ENCODE measurements at places on chromosomes 2 and 18.

DNA sequence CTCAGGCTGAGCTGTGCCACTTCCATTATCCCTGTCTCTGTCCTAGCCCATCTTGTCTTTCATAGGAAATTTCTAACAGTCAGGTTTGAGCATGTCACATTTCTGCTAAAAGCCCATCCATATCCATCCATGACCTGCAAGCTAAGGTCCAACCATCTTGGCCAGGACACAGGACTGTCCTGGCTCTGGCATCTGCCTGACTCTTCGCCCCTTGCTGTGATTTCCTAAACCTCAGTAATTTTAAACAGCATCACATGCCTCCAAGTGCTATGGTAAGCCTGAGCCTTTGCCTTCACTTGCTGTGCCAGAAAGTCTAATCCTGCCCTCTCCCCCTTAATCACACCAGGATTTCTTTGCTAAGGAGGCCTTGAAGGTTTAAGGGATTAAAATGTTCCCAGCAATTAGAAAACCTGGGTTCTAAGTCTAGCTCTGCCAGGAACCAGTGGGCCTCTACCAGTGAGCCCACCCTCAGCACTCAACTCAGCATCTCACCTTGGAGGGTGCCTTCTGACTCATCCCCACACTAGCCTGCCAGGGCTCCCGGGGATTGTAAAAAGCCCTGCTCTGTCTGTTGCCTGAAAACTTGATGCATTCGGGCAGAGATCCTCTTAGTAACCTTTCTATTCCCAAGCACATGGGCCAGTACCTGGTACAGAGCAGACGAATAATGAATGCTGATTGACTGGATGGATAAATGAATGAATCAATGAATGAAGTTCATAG lies 411.0 kb downstream of the LRATD1 start:
- no peak for DNase-seq

- DNase-seq, result no peak
These were observed 635.4 kb downstream of the EPHA4 start for GRCh38 chr2:220936641-220937197.

DNA sequence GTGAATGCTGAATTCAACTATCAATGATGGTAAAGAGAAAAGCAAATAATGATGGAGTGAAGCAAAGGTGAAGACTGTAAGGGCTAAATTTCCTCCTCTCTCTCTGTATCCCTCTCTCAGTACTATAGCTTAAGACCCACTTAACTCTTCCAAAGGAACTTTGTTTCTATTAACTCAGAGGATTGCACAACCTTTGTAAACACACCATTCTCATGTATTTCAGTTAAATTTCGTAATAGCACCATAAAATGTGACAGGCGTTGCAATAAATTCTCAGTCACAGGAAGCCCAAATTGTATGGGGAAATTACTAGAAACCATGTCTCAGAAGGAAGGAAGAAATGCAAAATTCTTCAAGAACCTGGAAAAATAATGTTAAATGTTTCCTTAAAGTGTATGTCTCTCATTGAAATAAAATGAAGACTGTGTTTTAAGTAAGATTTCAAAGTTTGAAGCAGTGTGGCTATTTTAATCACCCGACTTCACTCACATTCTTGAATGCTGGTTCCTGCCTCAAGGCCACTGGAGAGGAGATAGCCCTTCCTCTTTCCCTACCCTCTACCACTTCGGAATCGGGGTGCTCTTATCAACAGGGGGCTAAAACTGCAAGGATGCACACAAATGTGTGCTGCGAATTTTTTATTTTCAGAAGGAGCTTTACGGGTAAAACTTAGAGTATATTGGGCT lies 112.1 kb downstream of the FTCDNL1 start:
- DNase-seq, result no peak

GRCh38 chr2:169422120-169422519 lies 57.2 kb upstream of the BBS5 start:
- no peak for DNase-seq

GRCh38 chr2:80169811-80170594 lies 134.5 kb downstream of the LRRTM1 start:
- DNase-seq, result no peak

DNA sequence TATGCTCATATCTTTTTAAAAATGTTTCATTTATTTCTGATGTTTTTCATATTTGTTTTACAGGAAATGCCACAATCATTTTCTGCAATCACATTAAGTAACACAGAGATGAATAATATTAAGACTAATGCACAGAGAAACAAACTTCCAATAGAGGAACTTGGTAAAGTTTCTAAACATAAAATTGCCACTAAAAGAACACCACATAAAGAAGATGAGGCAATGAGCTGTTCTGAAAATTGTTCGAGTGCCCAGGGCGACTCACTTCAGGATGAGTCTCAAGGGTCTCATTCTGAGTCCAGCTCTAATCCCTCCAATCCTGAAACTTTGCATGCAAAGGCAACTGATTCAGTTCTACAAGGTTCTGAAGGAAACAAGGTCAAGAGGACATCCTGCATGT lies 70.4 kb downstream of the APLF start:
- DNase-seq, result no peak

DNA sequence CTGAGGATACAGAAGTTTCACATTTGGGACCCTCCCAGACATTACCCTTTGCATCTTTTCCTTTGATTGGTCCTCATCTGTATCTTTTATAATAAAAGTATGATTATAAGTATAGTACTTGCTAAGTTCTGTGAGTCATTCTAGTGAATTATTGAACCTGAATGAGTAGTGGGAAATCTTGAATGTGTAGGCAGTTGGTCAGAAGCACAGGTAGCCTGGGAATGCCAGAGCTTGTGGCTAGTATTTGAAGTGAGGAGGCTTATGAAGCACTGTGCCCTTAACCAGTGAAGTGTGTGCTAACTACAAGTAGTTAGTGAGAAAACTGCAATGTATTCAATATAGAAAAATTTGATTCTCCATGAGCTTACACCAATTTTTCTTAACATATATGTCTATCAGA lies 257.6 kb downstream of the GRB14 start:
- no peak for DNase-seq

- DNase-seq, result no peak
These were observed 12.5 kb upstream of the MAL start for GRCh38 chr2:95012881-95013550.

- DNase-seq, result no peak
These were observed 8.3 kb downstream of the ARL5A start for GRCh38 chr2:151819920-151820319.

DNA sequence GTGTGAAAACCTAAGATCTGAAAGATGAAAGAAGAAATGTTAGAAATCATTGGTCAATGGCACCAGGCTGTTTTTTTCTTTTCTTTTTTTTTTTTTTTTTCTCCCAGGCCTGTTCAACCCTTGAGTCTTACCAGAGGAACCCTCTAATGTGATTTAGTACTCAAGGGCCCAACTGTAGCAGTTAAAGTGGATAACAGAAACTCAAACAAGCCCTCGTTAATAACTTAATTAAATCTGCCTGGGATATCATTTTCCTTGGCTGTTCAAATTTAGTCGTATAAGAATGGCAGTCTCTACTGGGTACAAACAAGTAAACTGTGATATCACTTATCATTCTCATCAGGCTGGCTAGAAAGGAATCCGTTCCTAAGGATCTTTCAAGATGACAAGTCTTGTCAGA lies 16.5 kb downstream of the ARL4C start:
- DNase-seq, result no peak

GRCh38 chr2:126778561-126779501 lies 119.9 kb upstream of the TEX51 start:
- no peak for DNase-seq

- no peak for DNase-seq
These were observed 320.4 kb downstream of the CMPK2 start for GRCh38 chr2:6545336-6545735.

- no peak for DNase-seq
These were observed 145.2 kb upstream of the MMADHC start for GRCh38 chr2:149732730-149733290.

DNA sequence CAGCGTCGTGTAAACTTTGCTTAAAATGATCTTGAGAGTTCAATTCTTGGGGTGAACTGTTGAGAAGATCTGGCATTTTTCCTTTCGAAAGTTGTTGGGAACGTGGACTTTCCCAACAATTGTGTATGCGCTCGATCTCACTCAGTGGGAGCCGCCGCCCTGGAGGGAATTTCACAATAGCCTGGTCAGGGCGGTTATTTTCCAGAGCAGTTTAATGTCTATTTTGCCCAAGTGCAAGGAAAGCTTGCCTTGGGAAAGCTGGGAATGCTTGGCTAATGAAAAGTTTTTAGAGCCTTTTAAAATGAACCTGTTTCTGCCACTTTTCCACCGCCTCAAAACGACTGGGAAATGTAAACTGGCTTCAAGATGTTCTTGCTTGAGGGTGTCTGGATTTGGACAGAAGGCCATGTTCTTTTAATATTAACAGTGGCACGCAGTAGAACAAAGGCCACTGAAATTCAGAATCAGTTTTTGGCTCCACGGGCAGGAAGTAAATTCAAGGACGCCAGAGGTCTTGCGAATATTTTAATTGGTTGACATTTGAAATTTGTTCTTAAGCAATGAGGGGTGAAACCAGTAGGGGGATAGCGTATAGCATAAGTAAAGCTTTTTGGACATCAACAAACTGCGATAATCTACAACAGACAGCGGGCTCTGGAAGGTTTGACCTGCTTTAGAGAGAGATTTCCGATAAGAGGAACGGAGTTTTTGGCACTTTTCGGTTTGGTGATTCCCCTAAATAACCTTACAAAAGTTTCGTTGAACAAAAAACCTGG lies 1.2 kb downstream of the CFLAR start:
- DNase-seq, result no peak

DNA sequence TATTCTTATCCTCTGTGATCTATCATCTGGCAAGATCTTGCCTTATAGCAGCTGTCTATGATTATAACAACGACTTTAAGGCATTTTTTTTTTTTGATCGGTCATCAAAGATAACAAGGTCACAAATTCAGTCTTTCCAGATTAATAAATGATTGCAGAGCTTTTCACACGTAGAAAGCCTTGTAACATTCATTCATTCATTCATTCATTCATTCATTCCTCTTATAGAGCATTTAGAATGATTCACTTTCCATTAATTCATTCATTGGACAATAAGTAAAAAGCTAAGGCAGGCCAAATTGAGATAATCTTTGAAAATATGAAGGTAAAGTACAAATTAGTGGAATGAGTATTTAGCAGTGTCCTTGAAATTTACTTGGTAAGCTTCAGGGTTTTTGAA lies 223.7 kb downstream of the NUP35 start:
- DNase-seq, result no peak

DNA sequence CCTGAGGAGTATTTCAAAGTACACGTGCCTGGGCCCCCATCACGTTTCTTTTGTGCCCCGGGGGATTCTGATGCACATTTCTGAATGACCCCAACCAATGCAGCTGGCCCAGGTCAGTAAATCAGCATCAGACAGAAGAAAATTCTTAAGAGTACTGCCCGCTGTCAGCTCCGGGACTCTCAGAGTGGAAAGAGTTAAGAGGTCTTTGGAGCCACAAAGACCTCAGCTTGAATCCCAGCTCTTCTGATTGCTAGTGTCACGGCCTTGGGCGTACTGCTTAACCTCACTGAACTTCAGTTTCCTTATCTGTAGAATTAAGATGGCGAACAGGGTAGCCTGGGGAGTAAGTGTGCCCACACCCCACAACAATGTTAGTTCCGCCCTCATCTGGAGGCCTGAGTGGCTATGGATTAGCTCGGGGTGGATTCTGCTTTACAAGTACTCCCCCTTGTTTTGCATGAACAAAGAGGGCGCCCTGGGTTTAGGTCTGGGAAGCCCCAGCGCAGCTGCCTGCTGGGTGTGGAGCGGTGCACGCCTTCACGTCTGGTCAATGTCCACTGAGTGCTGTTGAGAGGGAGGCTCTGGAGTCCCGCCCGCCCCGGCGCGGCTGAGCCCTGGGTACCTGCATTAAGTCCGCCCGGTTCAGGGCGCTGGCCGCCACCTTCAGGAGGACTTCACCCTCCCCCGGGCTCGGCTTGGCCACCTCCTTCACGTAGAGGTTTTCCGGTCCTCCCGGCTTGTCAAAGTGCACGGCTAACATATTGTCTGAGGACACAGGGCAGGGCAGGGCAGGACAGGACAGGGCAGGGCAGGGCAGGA lies 858 bp downstream of the TP53I3 start:
- DNase-seq, result peak; percentile 19

DNA sequence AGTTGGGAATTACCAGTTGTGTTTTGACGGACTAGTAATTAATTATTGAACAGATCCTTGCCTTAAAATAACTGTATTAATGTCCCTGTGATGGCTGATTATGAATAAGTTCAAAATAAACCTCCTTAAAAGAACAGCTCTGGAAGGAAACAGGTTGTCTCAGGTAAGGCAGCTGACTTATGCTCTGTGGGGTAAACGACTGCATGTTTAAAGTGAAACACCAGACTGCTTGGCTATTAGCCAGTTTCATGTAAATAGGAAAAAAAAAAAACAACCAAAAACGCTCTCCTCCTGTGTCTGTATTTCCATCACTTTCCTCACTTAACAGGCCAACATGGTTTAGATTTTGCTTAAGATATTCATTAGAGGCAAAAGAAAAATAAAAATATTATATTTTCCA lies 243.6 kb downstream of the TMEM182 start:
- no peak for DNase-seq

- no peak for DNase-seq
These were observed 56.8 kb downstream of the GPD2 start for GRCh38 chr2:156492979-156493378.

- no peak for DNase-seq
These were observed 74.8 kb upstream of the FAM98A start for GRCh38 chr2:33673937-33674336.

DNA sequence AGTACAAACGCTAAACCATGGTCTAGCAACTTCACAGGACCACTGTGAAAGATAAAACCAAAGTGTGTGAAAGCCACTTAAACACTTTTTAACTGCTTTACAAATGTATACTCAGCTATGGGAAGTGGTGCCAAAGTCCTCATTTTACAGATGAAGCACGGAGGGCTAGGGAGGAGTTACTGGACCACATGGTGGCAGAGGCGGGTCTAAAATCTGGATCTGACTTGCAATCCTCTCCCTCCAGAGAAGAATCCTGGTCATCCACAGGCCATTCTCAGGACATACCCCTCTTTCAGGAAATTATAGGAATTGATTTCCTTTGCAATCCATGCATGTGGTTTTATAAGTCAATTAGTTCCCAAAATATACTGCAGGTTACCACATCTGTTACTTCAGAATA lies 84.6 kb upstream of the GYPC start:
- no peak for DNase-seq

DNA sequence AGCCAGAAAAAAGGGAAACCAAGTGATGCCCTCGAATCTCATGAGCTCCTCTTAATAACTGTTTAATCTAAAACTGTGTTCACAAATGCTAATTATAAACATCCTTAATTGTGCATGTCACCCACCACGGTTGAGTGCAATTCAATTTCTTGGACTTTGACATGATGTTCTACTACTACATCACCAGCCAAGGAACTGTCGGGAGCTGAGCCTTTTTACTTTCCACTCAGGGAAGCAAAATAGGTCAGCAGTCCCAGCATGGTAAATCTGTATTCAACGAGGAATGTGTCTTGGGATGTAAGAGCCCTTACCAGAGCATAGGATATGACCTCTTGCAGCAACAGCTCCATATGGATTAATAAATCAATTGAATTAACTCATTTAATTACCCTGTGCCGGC lies 20.8 kb upstream of the REG3G start:
- no peak for DNase-seq

GRCh38 chr2:100823665-100824438 lies 3.9 kb downstream of the NPAS2 start:
- DNase-seq, result no peak

All from activated naive CD4-positive, alpha-beta T cell (primary cell).